Natural killer cell treated with Interleukin-12 subunit alpha and Interleukin-12 subunit beta and Interleukin-15 and Interleukin-18, amount 100 ng/mL, for 72 hours (primary cell): ENCODE measurements at places on chromosomes 13 and 19. TPM values are rescaled to one million over a fixed set of nuclear protein-coding genes. Genes with fewer than 3 reads are reported as not detected.

- peaks cover 11% of the 10 kb centered on the region for H3K27me3 ChIP-seq
- H3K4me3 ChIP-seq: no peak within 1 kb of the TSS
Observed at GRCh38 chr19:55075371-55075998, at the start of gene EPS8L1. Gene EPS8L1 (plus strand): TSS chr19:55075869. CDS start chr19:55076445, 576 bp downstream.

DNA sequence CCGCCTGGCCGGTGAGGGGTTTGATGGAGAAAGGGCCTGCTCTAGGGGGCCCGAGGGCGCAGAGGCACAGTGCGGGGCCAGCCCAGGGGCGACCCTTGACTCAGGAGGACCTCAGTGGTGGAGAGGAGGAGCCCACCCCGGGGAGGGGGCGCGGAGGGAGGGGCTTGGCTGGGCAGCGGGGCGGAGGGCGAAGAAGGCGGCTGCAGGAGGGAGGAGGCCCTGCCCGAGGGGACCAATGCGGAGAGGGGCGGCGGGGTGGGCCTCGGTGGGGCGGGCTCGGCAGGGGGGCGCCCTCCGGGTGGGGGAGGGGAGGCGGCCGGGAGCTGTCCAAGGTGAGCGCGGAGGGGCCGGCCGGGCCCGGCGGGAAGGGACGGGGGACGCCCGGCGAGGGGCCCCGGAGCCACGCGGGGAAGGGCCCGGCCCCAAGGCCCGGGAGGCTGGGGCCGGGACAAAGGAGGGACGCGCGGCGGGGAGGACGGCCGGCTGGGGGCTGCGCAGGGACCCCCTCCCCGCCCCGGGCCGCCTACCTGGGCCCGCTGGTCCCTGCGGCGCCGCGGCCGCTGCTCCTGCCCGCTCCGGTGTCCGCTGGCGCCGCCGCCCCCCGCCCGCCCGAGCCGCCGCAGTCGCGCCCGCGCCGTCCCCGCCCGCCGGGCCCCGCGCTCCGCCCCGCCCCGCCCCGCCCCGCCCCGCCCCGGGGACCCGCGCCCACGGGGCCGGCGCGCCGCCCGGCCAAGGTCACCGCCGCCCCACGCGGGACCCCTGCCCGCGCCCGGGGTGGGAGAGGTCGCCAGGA lies at the start of gene DIRAS1:
Gene DIRAS1, minus strand, starts transcription at position 596 of the 793 bp plus-strand sequence. CDS start 3,566 bp downstream, outside the sequence.
- H3K27me3 ChIP-seq: peaks cover 14% of the 10 kb centered on the region
- H3K27ac ChIP-seq: no peak within 1 kb of the TSS
- no peak for DNase-seq

- no peaks in the 10 kb centered on the region for H3K36me3 ChIP-seq
- no peak for DNase-seq
- H3K27ac ChIP-seq: no peak overlapping the region
- no peaks in the 10 kb centered on the region for H3K4me1 ChIP-seq
- no peak overlapping the region for H3K4me3 ChIP-seq
- H3K27me3 ChIP-seq: no peaks in the 10 kb centered on the region
Observed at GRCh38 chr13:75647126-75647784, 11.1 kb downstream of the LMO7 start.

DNA sequence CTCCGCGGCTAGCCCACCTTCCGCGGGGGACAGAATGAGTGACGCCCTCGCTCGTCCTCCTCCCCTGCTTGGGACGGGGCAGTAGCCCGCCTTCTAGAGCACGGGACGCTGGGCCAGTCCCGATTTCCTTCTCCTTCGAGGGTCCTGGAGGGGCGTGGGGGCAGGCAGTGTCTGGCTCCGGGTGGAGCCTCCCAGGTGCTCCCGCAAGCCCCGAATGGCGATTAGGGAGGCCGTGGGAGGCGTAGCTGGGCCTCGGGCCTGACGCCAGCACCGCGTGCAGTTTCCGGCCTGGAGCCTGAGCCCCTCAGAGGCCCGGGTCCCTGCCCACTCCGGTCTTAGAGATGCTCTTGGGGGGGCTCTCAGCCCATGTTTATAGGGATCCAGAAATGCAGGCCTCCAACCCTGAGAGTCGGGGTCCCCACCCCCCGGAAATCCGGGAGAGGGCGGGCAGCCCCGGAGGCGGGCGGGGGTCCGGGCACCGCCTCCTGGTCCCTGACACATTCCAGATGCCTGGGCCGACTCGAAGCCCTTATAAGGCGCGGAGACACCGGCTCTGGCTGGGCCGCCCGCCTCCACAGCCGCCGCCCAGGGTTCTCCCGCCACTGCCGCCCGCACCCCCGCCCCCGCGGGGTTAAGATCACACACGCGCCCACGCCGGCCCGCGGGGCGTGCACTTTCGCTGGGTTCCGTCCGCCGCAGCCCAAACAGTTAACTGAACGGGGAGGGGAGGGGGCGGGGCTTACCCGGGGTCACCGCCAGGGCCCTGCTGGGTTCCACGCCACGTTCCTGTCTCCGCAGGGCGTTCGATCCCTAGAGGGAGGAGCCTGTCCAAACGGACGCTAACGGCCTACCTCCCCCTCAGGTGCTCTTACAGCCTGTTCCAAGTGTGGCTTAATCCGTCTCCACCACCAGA lies 1.5 kb downstream of the MYADM start:
- H3K36me3 ChIP-seq: peaks cover 3% of the 10 kb centered on the region
- no peak overlapping the region for H3K27ac ChIP-seq
- H3K27me3 ChIP-seq: no peaks in the 10 kb centered on the region
- DNase-seq: peak; percentile 93
- peaks cover 49% of the 10 kb centered on the region for H3K4me1 ChIP-seq

DNA sequence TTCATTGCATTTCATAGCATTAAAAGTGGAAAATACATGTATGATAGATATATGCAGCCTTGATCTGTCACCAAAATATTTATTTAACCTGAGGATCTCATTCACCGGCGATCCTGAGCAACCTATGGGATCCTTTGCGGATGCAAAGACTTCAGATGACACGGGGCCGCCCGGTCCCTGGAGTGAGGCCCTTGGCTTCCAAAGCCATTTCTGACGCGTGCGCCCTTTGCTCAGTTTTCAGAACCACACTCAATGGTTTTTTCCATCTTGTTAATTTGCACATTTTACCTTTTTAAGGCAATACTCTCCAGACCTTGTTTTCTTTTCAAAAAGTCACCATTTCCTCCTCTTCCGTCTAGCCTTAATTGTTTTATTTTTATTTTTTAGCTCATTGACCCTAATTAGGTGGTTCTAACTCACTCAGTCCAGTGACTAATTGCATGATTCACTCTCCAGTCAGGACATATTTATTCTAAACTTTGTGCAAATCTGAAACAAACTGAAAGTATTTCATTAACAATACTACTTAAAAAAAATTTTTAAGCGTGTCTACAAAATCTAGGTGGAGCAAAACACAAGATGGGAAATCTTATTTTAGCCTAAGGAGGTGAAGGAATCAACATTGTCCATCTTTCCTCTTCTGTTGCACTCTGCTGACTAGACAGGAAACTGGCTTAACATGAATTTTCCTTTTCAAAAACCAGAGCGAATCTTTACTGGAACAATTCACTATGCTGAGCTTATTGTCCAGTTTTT lies 47.9 kb downstream of the COL4A1 start:
- no peaks in the 10 kb centered on the region for H3K36me3 ChIP-seq
- H3K4me1 ChIP-seq: peaks cover 5% of the 10 kb centered on the region
- H3K4me3 ChIP-seq: no peak overlapping the region

The MAP1S gene
- 75.6 TPM for total RNA-seq

- no peak overlapping the region for H3K27ac ChIP-seq
- H3K27me3 ChIP-seq: no peaks in the 10 kb centered on the region
- H3K4me3 ChIP-seq: no peak overlapping the region
Observed at GRCh38 chr13:101394605-101395004, 21.7 kb downstream of the NALCN start.

DNA sequence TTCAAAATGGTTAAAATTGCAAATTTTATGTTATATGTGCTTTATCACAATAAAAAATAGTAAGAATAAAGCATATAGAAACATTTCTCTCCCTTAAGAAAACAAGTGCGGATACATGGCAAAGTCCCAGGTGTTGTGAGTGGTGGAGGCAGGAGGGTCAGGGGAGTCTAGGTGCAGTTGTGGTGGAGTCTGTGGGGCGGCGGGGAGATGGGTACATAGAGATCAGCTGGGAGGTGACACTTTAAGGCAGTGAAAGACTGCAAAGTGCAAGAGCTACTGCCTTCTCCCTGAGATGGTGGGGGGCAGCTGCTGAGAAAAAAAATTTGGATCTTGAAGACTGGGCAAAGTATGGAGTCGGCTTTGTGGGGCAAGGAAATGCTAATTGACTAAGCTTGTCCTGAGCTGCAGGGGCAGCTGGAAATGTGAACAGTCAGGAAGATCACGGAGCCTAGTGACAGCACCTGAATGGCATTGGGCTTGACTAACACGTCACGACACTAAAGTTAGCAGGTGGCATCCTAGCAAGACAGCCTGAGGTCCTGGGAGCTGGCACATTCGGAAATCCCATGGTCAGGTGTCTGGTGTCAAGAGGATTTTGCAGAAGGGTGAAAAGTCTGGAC lies 72.9 kb upstream of the IRS2 start:
- H3K36me3 ChIP-seq: no peaks in the 10 kb centered on the region
- H3K4me3 ChIP-seq: no peak overlapping the region
- no peaks in the 10 kb centered on the region for H3K4me1 ChIP-seq
- no peak overlapping the region for H3K27ac ChIP-seq
- no peak for DNase-seq

DNA sequence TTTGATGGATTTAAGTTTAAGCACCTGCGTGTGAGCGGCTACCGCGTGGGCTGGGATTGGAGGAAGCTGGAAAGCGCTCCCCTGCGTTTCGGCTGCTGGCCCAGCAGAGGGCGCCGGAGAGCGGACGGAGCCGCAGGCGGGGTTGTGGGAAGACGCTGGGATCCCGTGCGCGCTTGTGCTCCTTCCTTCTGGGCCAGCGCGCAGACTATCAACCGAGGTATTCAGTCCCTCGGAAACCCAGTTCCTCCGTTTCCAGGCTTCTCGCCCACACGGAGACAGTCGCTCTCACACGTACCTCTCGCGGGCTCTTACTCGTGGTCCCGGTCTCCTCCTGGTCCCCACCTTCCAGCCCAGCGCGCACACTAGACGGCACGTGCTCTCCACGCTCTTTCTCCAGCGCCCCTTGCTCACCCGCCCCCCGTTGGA lies 28.8 kb downstream of the EPN1 start:
- H3K4me3 ChIP-seq: no peak overlapping the region
- no peak overlapping the region for H3K27ac ChIP-seq
- DNase-seq: no peak
- H3K36me3 ChIP-seq: peaks cover 6% of the 10 kb centered on the region
